Iris pigment epithelial cell (primary cell): ENCODE measurements at places on chromosomes 2 and 18.

- no peak for DNase-seq
These were observed 146.8 kb downstream of the SATB2 start for GRCh38 chr2:199310771-199311585.

DNA sequence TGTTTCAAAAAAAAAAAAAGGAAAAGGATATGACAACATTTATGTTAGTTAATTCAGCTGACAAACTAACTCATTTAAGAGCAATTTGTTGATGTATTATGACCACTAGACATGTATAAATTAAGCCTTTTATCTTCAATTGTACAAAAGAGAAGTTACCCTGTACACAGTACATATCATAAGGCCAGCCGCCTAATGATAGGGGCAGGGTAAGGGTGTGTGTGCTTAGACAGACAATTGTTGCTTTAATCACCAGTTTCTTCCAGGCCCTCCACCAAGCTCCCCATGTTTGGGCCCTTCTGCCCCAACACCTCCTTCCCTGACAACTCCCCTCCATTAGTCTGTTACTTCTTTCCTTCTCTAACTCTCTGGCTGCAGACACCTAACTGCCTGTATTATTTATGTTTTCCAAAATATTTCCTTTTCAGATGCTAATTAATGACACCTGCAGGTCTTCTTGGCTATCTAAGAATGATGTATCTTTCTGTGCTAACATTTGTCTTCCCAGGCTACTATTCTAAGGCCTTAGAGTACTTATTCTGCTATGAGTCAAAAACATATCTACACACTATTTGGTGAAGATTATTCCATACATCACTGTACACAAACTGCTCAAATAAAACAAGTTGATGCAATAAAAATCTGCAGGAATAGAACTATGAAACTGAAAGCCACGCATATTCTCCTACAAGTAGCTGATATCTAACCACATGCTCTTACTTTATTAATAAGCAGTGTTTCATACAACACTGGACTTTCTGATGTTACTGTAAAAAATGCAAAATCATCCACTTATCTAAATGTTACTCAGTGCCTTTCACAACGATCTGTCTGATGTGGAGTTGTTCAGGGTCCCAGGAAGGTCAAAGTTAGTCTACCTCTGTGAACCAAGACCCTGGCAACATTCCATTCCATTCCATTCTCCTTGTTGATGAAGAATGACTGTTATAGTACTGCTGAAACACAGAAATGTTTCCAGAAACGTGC lies 26.4 kb downstream of the TMEM131 start:
- DNase-seq, result peak; percentile 62

GRCh38 chr18:51164761-51165281 lies 32.7 kb downstream of the MEX3C start:
- DNase-seq, result no peak

DNA sequence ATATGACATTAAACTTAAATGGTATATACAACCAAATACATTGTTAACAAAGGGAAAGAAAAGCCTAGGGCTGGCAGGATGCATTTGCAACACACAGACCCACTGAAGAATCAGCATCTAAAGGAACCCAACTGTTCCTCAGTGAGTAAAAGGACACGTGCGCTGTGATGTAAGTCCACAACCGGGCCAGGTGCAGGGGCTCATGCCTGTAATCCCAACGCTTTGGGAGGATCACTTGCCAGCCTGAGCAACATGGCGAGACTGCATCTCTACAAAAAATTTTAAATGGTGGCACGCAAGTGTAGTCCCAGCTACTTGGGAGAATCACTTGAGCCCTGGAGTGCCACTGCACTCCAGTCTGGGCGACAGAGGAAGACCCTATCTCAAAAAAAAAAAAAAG lies 3.9 kb downstream of the DTNB start:
- DNase-seq, result no peak

- DNase-seq, result no peak
These were observed 64.8 kb downstream of the PSMG2 start for GRCh38 chr18:12767580-12768155.

- DNase-seq, result no peak
These were observed 274.8 kb downstream of the AGAP1 start for GRCh38 chr2:235768606-235769005.

DNA sequence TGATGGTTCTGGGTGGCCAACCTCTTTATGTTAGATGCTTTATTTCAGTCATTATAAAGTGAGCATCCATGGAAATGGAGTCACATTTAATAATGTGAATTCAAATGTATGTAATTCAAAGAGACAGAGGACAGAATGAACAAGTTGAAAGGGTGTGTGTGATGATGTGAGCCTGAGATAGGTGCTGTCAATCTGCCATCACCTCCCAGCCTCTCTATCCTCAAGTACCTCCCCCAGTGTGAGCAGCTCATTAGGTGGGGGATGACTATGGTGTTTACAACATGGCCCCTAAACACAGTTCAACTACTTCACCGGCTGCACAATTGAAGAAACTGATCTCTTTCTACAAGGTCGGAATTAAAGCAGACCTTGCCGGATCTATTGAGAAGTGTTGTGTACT lies 74.7 kb upstream of the IGFBP5 start:
- DNase-seq, result no peak

- DNase-seq, result peak; percentile 12
These were observed 296.3 kb upstream of the KCNJ3 start for GRCh38 chr2:154402213-154402612.

- DNase-seq, result peak; percentile 94
These were observed 1.2 kb downstream of the CFLAR start for GRCh38 chr2:201116959-201117734.

- peak; percentile 77 for DNase-seq
These were observed 980 bp upstream of the PDE6D start for GRCh38 chr2:231781798-231782726.

DNA sequence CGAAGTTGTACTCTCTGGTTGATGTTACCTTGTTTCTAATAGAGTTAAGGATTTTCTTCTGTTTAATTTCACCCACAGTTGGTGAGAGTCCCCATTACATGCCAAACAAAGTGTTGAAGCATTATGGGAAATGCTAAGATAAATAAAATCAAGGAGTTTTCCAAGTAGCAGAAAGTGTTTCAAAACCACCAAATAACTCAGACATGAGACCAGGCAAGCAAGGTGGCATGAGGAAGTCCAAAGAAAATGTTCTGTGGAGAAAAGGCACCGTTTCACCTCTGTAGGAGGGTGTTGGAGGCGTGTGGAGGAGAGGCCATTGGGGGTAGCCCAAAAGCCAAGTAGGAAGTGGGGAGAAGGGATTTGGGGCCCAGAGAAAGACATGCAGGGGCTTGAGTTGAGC lies 8.7 kb downstream of the CFAP221 start:
- no peak for DNase-seq

DNA sequence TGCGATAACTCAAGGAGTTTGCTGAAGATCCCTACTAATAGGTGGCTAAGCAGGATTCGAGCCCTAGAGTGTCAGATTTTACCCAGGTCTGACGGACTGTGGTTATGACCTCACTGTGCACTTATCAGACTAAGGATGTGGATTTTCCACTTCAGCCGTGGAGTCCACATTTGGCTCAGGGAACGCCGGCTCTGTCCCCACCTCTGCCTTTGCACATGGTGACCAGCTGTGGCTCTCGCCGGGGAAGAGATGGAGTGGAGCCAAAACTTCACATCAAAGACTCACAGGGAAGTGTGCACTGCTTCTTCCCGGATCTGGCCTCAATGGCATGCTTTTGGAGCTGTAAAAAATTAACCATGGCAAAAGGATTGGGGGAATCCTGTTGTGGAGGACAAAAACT lies 249.3 kb upstream of the APCDD1 start:
- no peak for DNase-seq

DNA sequence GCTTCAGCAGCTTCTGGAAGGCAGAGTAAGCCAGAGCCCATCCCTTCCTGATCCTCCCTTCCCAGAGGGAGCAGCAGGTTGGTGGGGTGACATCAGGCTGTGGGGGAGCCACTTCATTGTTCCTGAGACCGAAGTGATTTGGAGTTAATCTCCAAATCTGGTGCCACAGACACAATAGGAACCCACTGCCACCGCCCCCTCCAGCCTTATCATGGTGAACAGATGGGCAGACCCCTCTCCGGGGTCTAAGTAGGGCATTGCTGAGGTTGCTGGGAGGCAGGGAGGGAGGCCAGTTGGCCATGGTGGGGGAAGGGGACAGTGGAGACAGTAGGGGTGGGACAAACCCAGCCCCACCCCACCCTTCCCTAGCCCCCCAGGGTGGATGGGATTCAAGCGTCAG lies 25.6 kb upstream of the SLC35F6 start:
- DNase-seq, result no peak

- DNase-seq, result no peak
These were observed 386.0 kb downstream of the IRS1 start for GRCh38 chr2:226413498-226414130.

GRCh38 chr2:225766431-225766830 lies 366.9 kb downstream of the NYAP2 start:
- DNase-seq, result peak; percentile 55

GRCh38 chr2:233974530-233975071 lies 57.4 kb downstream of the TRPM8 start:
- peak; percentile 89 for DNase-seq

GRCh38 chr2:241017228-241017940 lies 19.0 kb downstream of the SNED1 start:
- no peak for DNase-seq

- no peak for DNase-seq
These were observed 35.7 kb upstream of the POU3F3 start for GRCh38 chr2:104818264-104818663.

DNA sequence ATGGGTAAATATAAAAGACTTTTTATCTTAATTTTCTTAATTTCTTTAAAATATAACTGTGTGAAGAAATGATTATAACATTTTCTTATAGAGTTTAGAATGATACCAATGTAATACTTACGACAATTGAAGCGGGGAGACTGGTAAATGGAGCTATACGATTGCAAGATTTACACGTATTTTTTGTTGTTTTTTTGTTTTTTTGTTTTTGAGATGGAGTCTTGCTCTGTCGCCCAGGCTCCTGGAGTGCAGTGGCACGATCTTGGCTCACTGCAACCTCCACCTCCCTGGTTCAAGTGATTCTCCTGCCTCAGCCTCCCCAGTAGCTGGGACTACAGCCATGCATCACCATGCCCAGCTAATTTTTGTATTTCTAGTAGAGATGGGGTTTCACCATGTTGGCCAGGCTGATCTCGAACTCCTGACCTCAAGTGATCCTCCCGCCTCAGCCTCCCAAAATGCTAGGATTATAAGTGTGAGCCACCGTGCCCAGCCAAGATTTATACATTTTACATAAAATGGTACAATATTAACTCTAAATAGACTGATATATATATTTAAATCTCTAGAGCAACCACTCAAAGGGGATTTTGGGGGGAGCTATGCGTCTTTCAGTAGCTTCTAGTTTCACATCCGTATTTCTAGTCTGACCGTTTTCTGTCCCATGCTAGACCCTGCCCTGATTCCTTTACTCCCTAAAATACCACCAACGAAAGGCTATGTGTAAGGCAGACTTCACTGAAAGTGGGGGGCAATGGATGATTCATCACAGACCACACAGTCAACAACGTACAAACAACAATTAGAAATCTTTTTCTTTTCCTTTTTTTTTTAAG lies 28.2 kb upstream of the ATG16L1 start:
- DNase-seq, result no peak

DNA sequence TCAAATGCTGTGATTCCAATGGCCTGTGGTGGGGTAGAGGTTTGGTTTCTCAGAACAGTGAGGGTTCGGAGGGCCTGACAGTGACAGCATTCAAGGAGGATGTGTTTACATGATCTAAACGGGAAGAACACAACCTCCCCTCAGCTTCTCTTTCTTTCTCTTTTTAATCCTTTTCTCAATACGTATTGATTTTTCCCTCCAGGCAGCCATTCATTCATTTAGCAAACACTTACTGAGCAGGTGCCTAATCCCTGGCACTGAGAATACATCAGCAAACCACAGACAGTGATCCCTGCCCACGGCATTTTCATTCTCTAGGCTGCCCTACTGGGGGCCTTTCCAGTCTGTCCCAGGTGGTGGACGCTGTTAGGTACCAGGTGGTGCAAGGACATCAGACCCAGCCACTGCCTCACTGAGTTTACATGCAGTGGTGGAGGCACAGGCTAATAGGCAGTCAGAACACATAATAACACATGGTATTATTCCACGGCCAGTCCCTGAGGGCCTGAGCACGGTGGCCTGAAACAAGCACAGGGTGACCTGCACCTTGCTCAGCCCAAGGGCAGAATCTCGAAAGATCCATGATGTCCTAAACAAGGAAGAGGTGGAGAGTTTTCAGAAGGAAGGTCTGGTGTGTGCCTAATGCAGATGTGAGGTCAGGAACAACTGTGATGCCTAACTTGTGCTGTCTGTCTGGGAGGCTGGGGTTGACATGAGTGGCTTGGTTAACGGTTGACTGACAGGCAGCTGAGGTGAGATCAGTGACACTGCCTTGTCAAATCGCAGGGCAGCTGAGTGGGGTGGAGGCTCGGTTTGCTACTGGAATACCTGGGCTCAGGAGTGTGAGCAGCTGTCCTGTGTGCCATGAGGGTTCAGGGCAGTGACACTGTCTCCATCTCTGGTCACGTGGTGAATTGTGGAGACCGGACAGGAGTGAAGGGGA lies 785.5 kb upstream of the HS6ST1 start:
- no peak for DNase-seq

GRCh38 chr2:236516708-236517107 lies 52.9 kb upstream of the ACKR3 start:
- DNase-seq, result no peak

GRCh38 chr2:233033672-233034071 lies 1.2 kb downstream of the NEU2 start:
- no peak for DNase-seq

GRCh38 chr18:51077217-51077616 lies 47.2 kb downstream of the SMAD4 start:
- peak; percentile 89 for DNase-seq

- DNase-seq, result peak; percentile 65
These were observed 21.6 kb upstream of the ITGB6 start for GRCh38 chr2:160221391-160222276.

- DNase-seq, result peak; percentile 21
These were observed 50.2 kb upstream of the OSR1 start for GRCh38 chr2:19408592-19408991.

DNA sequence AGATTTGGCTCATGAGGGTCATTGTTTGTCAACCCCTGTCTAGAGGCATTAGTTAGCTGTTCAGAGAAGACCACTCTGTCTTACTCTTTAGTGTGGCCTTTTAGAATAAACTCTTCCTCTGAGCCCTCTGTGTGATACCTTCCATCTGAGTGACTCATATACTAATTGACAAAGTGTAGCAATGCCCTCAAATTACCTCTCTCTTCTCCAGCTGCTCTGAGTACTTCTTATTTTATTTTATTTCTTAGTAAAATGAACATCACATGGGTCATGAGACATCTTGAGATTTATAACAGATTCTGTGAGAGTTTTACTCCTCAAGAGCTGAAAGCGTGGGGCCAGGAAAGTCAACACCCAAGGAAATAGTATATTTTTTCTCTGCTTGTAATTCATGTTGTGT lies 67.4 kb downstream of the KCTD18 start:
- peak; percentile 81 for DNase-seq

DNA sequence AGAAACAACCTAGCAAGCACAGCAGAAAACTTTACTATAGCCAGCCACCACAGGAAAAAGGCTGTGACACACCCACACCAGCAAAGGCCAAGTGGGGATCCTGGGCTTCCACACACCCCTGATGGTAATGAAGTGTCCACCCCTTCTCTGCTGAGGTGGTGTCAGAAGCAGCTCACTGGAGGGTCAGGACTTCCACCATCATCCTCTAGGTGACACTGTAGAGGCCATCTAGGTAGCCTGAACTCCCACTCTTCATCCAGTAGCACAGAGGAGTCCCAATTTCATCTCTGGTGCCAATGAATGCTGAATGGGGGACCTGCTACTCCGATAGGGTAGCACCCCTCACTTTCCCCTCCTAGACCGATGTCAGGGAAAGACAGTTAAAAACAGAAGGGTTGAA lies 1544.4 kb downstream of the LRP1B start:
- DNase-seq, result peak; percentile 35
